Pancreas (tissue), 10 donors: ENCODE measurements at places on chromosomes 12 and 14. TPM values are rescaled to one million over a fixed set of nuclear protein-coding genes. Genes with fewer than 3 reads are reported as not detected.

The TAS2R42 gene
- not detected for total RNA-seq

The AKAP3 gene
- 2.4 TPM for total RNA-seq

The PLEKHA5 gene
- total RNA-seq, result 17.9 TPM

The SYNDIG1L gene
- total RNA-seq, result 0.26 TPM

The CCDC197 gene
- not detected for total RNA-seq
